Iris pigment epithelial cell (primary cell): ENCODE measurements at places on chromosomes 5 and 9.
A peak's percentile ranks its signal among the peaks of the same experiment; 100 is the strongest.

DNA sequence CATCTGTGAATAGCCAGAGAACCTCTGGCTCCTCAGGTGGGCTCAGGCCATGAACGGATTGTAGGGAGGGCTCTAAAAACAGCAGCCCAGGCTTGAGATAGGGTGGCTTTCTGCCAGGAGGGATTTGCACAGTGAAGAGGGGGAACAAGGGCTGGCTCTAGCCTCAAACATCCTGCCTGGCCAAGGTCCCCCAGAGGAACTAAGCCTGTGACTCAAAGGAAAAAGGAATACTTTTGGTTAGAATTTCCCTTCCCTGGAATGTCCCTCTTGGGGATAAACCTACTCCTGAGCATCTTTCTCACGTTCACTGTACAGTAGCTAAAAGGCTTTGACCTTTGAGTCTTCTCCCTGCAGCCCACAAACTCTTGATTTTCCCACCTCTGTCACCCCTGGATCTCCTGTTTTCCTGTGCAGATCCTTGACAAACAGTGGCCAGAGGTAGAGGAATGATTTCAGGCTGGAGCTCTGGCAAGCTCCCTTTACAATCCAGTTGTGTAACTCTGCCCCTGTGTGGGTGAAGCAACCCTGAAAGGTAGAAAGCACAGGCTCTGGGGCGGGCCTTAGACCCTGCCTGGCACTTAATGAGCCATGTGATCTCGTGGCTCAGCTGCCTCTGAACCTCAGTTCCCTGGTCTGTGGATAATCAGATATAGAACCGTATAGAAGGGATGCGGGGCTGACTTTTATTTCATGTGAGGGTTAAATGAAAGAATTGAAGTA, 17.4 kb downstream of the SEC61B start:
- peak; percentile 28 for DNase-seq

DNA sequence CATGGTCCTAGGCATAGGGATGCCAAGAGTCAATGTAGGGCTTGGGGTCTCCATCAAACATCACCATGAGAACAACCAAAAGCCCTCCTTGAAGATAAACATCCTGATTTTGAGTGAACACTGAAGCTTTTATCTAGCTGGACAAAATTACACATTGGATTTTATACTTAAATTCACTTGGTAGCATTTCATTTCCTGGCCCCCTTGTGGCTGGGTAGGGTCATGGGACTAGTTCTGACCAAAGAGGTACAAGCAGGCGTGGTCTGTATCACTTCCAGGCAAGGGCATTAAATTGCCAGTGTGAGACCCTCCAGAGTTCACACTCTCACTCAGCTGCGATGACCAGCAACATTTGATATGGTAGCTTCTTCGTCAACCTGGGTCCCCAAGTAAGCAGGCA, 320.3 kb downstream of the ACTL7B start:
- DNase-seq: peak; percentile 29

GRCh38 chr5:132841305-132841704, 10.9 kb upstream of the SHROOM1 start:
- DNase-seq: peak; percentile 72

- no peak for DNase-seq
Observed at GRCh38 chr5:139843991-139844390, 48.4 kb downstream of the PSD2 start.

- no peak for DNase-seq
Observed at GRCh38 chr9:114798780-114799427, 6.9 kb downstream of the TNFSF15 start.

DNA sequence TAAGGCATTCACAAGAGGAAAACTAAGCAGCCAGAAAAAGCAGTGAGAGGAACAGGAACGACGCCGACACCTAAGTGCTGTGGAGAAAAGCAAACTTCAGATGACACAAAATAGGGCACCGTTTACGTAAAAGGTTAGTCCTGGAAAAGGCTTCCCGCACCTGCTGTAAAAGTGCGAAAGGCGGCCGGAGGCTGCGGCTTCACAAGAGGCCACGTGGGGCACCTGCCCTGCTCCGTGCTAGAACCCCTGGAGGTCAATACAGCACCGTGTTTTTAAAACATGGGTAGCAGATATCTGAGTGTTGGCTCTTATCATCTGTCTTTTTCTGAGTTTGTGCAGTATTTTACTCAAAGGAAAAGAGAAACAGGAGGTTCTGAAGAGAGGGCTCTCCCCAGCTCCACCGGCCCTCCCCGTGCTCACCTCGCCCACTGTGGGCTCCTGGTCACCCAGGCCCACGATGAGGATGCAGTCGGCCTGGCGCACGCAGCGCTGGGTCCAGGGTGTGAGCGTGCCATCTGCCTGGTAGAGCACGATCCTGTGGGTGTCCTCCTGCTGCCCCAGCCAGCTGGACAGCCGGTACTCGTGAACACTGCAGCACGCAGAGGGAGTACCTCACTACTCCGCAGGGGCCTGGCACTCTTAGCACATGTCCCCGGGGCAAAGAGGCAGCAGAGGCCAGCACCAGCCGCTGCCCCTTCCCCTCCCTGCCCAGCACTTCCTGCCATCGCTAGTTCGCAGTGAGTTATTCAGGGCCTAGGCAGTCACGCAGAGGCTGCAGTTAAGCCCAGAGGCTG, 21.0 kb upstream of the NSMF start:
- no peak for DNase-seq

DNA sequence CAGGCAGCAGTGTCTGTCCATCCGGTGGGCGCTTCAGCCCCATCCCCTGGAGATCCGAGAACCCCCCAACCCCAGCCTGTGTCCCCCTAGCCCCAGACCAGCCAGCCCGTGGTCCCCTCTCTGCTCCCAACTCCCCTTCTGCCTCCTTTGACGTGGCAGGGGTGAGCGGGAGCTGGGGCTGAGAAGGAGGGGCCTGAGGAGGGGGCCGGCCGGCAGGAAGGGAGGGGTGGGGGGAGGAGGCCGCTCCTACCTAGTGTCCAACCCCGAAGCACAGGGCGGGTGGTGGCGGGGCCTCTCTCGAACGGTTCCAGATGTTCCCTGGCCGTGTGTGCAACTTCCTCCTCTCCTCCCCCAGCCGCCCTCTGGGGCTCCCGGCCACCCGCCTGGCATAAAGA, 31.0 kb downstream of the GOLGA2 start:
- peak; percentile 66 for DNase-seq

GRCh38 chr9:82570226-82570625, 492.7 kb downstream of the RASEF start:
- no peak for DNase-seq

DNA sequence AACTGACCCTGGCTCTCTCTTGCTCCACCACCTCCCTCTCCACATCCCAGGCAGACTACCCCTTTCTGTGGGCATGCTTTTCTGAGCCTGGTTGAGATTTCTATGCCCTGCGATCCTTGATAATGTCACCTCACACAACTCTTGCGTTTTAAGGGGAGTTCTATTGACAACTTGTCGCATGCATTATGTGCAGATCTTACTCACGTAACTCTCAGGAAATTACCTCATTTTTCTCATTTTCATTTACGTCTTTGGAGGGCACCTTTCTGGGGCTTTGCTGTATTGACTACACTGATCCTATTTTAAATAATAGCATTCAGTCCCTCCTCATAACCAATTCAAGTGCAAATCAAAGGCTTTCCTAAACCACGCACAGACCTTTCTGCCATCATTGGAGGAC, 140.4 kb upstream of the WWC1 start:
- DNase-seq: no peak

- DNase-seq: no peak
Observed at GRCh38 chr5:1845696-1846095, 37.0 kb downstream of the IRX4 start.

GRCh38 chr5:154047324-154047723, 8.6 kb downstream of the MFAP3 start:
- no peak for DNase-seq

- DNase-seq: peak; percentile 20
Observed at GRCh38 chr5:9624196-9624947, 5.8 kb downstream of the TAS2R1 start.

DNA sequence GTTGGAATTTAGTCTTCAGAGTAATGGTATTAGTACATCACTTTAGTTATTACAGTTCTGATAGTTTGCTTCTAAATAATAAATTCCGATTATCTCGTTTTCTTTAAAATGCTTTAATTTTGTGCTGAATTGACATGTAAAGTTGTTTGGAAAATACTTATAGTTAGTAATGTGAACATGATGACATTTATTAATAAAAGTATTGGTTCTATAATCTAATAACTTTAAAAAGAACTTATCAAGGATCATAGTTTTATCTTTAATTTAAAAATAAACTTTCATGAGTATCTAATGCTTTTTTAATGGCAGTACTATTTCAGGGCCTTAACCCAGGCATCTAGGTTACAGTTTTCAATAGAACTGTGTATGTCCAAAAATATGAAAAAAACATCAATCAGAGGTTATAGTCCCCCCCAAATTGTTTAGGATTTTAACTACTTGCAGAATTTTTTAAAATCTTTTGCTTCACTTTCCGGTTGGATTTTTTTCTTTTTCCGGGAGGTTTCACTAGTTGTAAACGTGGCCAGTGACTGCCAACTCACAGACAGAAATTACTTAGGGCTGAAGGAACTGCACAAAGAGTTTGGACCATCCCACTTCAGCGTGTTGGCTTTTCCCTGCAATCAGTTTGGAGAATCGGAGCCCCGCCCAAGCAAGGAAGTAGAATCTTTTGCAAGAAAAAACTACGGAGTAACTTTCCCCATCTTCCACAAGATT, 680 bp downstream of the GPX8 start:
- peak; percentile 98 for DNase-seq

DNA sequence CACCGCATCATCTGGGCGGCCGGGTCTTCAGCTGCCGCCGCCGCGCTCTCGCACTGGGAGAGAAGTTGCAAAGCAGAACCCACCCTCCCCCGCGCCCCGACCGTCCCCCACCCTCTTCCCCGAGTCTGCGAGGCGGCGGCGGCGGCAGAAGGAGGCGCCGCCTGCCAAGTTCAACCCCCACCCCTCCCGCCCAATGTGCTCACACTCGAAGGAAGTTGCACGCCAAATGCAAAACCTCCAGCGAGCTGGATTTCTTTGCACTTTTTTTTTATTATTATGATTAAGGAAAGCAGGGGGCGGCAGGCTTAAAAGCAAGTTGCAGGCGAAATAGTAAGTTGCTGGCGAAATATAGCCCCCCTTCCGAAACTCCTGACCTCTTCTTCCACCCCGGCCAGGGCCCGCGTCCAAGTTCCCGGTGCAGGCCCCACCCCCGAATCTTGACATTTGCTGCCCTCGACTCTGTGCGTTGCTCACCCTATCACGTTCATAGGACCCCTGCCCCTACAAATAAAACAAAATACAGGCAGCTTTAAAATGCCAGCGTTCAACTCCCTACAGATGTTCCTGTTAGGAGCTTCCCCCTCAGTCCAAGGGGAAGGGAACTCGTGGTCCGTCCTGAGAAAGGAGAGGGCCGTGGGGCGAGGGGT, 1.1 kb upstream of the NR3C1 start:
- DNase-seq: peak; percentile 95

- no peak for DNase-seq
Observed at GRCh38 chr9:8815931-8816330, 1016.4 kb upstream of the DMAC1 start.

GRCh38 chr9:127437497-127438264, 13.5 kb downstream of the ZNF79 start:
- DNase-seq: no peak

- DNase-seq: no peak
Observed at GRCh38 chr5:132267931-132268768, 10.7 kb downstream of the PDLIM4 start.

- no peak for DNase-seq
Observed at GRCh38 chr5:92884469-92884868, 696.5 kb downstream of the NR2F1-AS1 start.

DNA sequence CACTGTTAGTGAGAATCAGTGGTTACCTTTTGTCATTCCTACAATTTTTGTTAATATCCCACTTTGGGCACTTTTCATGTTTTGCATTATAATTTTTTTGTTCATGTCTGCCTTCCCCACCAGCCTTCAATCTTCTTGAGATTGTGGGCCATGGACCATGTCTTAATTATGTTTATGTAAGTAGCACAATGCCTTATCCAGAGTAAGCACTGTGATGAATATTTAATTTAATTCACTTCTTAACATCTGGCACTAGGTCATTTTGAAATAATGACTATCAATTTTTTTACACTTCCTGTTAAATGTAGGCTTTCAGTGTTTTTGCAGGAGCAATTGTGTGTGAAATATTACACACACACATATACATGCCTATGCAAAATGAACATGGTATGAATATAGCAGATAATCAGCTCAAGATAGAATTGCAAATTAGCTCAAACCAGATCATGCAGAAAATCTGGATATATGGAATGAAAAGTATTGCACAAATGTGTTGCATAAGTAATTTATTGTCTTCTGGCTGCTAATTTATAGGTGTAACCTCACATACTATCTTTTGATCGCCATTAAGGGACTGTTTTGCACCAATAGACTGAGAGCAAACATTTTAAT, 5.3 kb upstream of the SHOC1 start:
- DNase-seq: no peak

DNA sequence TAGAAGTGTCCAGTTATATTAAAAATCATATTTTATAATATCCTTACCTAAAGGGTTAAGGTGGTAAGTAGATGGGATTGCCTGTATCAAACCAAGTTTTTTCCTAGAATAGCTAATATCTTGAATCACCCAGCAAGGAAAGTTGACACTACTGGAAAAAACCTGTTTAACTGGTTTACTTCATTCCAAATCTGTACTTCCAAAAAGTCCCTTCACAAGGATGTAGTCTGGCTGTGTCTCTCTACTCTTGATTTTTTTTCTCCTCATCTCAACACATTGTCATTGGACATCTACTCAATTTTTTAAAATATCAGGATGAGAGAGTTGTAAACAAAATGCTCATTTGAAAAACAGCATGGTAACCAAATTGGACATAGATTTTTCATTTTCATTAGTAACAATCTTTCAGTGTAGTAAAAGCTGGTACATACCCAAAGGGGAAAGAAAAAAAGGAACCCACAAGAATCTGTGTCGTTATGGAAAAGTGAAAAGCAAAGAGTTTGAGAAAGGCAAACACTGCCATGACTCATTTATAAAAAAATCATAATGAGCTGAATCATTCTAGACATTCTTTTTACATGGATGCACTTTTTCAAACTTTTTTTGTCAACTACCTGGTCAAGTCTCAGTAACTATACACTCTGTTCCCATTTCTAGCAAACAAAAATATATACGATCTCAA, 173.5 kb downstream of the GLIS3 start:
- peak; percentile 89 for DNase-seq

- no peak for DNase-seq
Observed at GRCh38 chr5:19044931-19045695, 942.9 kb downstream of the CDH18 start.

DNA sequence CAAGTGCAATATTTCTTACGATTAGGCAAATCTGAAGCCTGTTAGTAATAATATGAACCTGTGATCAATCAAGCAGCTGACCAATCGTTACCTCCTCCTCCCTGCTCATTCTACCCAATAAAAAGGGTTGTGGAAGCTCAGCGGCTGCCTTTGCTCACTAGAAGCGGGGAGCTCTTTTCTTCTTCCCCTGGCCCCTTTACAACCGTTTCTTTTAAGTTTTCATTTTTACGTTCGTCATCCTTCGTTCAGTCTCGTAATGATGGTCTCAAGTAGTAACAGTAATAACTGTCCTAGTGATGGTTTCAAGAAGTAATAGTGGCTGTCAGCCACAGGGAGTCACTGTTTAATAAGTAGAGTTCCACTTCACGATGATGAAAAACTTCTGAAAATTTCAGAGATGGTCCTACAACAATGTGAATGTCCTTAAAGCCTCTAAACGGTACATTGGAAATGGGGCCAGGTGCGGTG, 6.2 kb downstream of the UGT3A2 start:
- no peak for DNase-seq
